ENCODE measurements at places on chromosomes 4 and X. TPM values are rescaled to one million over a fixed set of nuclear protein-coding genes. Genes with fewer than 3 reads are reported as not detected.
A peak's percentile ranks its signal among the peaks of the same experiment; 100 is the strongest.

The DCAF12L1 gene
- not detected for total RNA-seq

The SOD3 gene
- 0.28 TPM for total RNA-seq

The CTAG2 gene
- 27.1 TPM for total RNA-seq

The NPNT gene
- total RNA-seq, result not detected

The WDR17 gene
- 0.83 TPM for total RNA-seq

The CT45A2 gene
- not detected for total RNA-seq

The ARX gene
- total RNA-seq, result not detected

The USP46 gene
- total RNA-seq, result 15.4 TPM

The UPF3B gene
- 0.54 TPM for total RNA-seq

GRCh38 chrX:40201329-40201885 is 103.6 kb upstream of the BCOR start:
- H3K36me3 ChIP-seq, result no peaks in the 10 kb centered on the region
- no peak for DNase-seq

GRCh38 chrX:115098897-115099296 is 81.5 kb upstream of the IL13RA2 start:
- no peak overlapping the region for H3K4me3 ChIP-seq
- peaks cover 3% of the 10 kb centered on the region for H3K36me3 ChIP-seq

- H3K4me1 ChIP-seq, result no peaks in the 10 kb centered on the region
- H3K36me3 ChIP-seq, result no peaks in the 10 kb centered on the region
- H3K27me3 ChIP-seq, result peaks cover 9% of the 10 kb centered on the region
- no peak overlapping the region for H3K4me3 ChIP-seq
- no peak overlapping the region for H3K27ac ChIP-seq
These were observed 173.1 kb downstream of the FHIP1A start for GRCh38 chr4:151582098-151582497.

GRCh38 chr4:84496706-84497503 is 2.2 kb downstream of the NKX6-1 start:
- no peak overlapping the region for H3K4me3 ChIP-seq
- no peaks in the 10 kb centered on the region for H3K4me1 ChIP-seq
- H3K27me3 ChIP-seq, result peaks cover 85% of the 10 kb centered on the region
- no peaks in the 10 kb centered on the region for H3K36me3 ChIP-seq

- H3K36me3 ChIP-seq, result no peaks in the 10 kb centered on the region
- no peaks in the 10 kb centered on the region for H3K27me3 ChIP-seq
- peaks cover 9% of the 10 kb centered on the region for H3K4me1 ChIP-seq
These were observed 25.9 kb upstream of the RBPJ start for GRCh38 chr4:26294904-26295303.

- DNase-seq, result no peak
- no peak overlapping the region for H3K27ac ChIP-seq
- no peaks in the 10 kb centered on the region for H3K36me3 ChIP-seq
- peaks cover 5% of the 10 kb centered on the region for H3K27me3 ChIP-seq
- no peak overlapping the region for H3K4me3 ChIP-seq
These were observed 6.3 kb downstream of the SLC39A8 start for GRCh38 chr4:102339018-102339417.

DNA sequence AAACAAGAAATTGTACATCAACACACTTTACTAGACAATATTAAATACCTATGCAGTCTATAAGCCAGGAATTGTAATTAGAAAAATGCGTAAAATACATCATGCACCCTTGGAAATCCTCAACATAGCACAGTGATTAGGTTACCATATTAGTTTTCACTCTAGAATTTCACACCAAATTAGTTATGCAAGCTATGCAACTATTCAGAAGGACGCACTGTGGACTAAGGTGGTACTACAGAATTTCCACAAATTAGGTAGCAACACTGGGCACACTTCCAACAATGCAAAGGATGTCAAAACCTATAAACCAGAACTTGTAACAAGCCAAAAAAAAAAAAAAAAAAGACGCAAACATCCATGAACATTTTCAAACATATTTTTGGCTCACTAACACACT is 71.1 kb upstream of the ZCCHC13 start:
- no peaks in the 10 kb centered on the region for H3K4me1 ChIP-seq
- no peak overlapping the region for H3K4me3 ChIP-seq
- no peaks in the 10 kb centered on the region for H3K27me3 ChIP-seq
- H3K27ac ChIP-seq, result no peak overlapping the region
- H3K36me3 ChIP-seq, result peaks cover 4% of the 10 kb centered on the region

DNA sequence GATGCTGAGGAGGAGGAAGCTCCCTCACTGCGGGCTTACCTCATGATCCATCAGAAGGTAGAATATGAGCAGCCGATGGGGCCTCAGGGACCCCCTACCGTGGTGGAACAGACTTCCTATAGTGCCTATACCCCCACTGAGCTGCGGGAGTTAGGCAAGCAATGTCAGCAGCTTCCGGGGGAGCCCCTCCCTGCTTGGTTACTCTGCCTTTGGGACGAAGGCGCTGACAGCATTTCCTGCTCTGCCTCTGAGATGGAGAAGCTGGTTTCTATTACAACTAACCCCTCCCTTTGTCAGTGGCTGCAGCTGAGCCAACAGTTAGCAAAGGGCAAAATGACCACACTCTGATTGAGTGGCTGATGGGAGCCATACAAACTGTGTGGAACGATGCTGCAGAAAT is 430.7 kb downstream of the IDS start:
- no peaks in the 10 kb centered on the region for H3K36me3 ChIP-seq
- H3K27ac ChIP-seq, result no peak overlapping the region
- no peak overlapping the region for H3K4me3 ChIP-seq
- DNase-seq, result no peak

GRCh38 chr4:181908168-181908567 is 335.0 kb upstream of the TENM3 start:
- no peaks in the 10 kb centered on the region for H3K27me3 ChIP-seq
- no peaks in the 10 kb centered on the region for H3K36me3 ChIP-seq
- DNase-seq, result peak; percentile 7
- H3K4me3 ChIP-seq, result no peak overlapping the region

GRCh38 chrX:39721566-39722279 is 376.0 kb downstream of the BCOR start:
- no peaks in the 10 kb centered on the region for H3K36me3 ChIP-seq
- H3K4me3 ChIP-seq, result no peak overlapping the region
- DNase-seq, result peak; percentile 58
- H3K27ac ChIP-seq, result no peak overlapping the region

DNA sequence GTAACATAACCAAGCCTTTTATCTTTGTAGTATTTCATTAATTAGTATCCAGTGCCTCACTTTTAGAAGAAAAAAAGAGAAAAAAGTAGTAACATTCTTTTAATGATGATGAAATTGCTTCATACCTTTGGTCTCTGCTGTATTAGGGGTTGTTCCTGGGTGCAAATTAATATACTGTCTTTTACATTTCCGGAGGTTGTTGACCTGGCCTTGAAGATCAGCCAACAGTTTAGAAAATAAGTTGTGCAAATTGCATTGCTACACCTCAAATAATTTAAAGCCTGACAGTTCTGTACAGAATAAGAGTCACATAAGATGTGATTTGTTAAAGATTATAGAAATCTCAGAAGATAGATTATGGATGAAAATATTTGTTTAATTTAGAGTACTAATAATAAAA is 3.8 kb downstream of the NFKB1 start:
- no peaks in the 10 kb centered on the region for H3K36me3 ChIP-seq
- H3K4me3 ChIP-seq, result no peak overlapping the region
- H3K27ac ChIP-seq, result no peak overlapping the region
- H3K4me1 ChIP-seq, result peaks cover 3% of the 10 kb centered on the region
- DNase-seq, result no peak

- H3K4me1 ChIP-seq, result no peaks in the 10 kb centered on the region
- H3K36me3 ChIP-seq, result no peaks in the 10 kb centered on the region
- DNase-seq, result peak; percentile 56
- no peak overlapping the region for H3K27ac ChIP-seq
- H3K4me3 ChIP-seq, result no peak overlapping the region
- H3K27me3 ChIP-seq, result peaks cover 5% of the 10 kb centered on the region
These were observed 7.5 kb upstream of the SPINK2 start for GRCh38 chr4:56828784-56829535.

- H3K4me1 ChIP-seq, result no peaks in the 10 kb centered on the region
- no peak overlapping the region for H3K27ac ChIP-seq
- H3K4me3 ChIP-seq, result no peak overlapping the region
- no peak for DNase-seq
- no peaks in the 10 kb centered on the region for H3K27me3 ChIP-seq
- H3K36me3 ChIP-seq, result no peaks in the 10 kb centered on the region
These were observed 51.9 kb upstream of the USP9X start for GRCh38 chrX:41033299-41033698.

- no peaks in the 10 kb centered on the region for H3K4me1 ChIP-seq
- no peak overlapping the region for H3K4me3 ChIP-seq
- peaks cover 29% of the 10 kb centered on the region for H3K27me3 ChIP-seq
- DNase-seq, result no peak
- 0 out of 2 replicates have a peak, but pooled peaks cover 2% of the 10 kb centered on the region for H3K36me3 ChIP-seq
These were observed 61.2 kb upstream of the CITED1 start for GRCh38 chrX:72366701-72367454.

DNA sequence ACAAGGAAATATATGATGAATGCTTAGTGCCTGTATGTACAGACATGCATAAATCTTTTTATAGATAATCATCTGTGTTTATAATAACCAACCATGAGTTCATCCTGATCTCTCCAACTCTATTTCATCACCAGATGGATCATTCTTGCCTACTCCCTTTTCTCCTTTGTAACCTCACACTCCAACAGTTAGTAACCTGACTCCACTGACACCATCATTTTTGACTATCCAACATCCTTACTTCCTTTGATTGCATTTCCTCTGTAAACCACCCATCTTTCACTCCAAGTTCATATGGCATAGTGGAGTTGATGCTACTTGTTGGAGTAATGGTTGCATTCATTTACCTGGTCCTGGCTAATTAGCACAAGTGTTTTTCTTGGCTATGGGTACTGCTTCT is 170.6 kb downstream of the ZNF330 start:
- H3K36me3 ChIP-seq, result no peaks in the 10 kb centered on the region
- H3K4me1 ChIP-seq, result peaks cover 2% of the 10 kb centered on the region
- no peak overlapping the region for H3K4me3 ChIP-seq
- DNase-seq, result peak; percentile 54
- no peak overlapping the region for H3K27ac ChIP-seq

- DNase-seq, result no peak
- H3K27me3 ChIP-seq, result no peaks in the 10 kb centered on the region
- no peak overlapping the region for H3K4me3 ChIP-seq
- no peaks in the 10 kb centered on the region for H3K36me3 ChIP-seq
These were observed 708.8 kb upstream of the GRIA3 start for GRCh38 chrX:122475306-122475705.

DNA sequence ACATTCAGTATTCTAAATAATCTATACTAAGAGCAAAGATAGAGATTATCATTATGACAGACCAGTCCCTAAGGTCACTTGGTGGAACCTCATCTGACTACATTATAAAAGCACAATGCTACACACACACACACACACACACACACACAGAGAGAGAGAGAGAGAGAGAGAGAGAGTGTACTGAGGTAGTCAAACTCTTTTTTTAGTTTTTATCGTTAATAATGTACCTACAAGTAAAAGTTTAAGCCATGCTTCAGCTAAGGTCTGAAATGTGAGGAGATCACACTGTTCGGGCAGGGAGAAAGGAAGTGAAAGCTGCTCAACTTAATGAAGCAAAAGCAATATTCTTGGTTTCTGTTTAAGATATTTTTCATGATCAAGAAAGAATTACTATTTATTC is 75.8 kb upstream of the CCDC160 start:
- H3K27ac ChIP-seq, result no peak overlapping the region
- H3K4me1 ChIP-seq, result no peaks in the 10 kb centered on the region
- no peaks in the 10 kb centered on the region for H3K36me3 ChIP-seq
- H3K4me3 ChIP-seq, result no peak overlapping the region
- H3K27me3 ChIP-seq, result peaks cover 2% of the 10 kb centered on the region

DNA sequence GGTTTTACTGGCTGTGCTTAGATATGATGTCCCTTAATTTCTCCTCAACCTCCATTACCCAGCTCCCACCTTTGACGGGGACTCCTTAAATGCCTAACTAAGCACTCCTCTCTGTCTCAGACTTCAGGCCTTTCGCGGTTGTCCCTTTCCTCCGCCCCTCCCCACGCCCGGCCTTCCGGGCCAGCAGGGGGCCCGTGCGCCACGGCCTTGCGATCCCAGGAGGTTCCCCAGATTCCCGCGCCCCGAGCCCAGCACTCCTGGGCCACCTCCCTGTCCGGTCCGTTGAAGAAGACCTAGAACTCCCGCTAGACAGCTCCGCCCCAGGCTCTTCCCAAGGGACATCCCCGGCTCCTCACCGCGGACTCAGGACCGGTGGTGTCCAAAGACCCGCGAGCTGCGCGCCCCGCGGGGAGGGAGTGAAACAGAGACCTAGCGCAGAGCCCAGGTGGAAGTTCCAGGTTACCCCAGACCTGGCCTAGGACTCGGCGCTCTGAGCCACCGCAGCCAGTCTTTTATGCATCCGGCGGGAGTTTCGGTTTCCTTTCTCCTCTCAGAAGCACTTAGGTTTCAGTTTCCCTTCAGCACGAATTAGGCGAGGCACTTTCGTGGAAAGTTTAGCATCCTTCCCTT is at the start of gene DDX60:
DDX60 (minus strand) TSS at position 487 of the 630 bp plus-strand sequence. CDS start 7,493 bp downstream, outside the sequence.
- peak; percentile 73 for DNase-seq
- H3K4me3 ChIP-seq, result peak within 1 kb of the TSS; percentile 74
- H3K36me3 ChIP-seq, result no peaks in the 10 kb centered on the region
- H3K27ac ChIP-seq, result peak within 1 kb of the TSS; percentile 85
- H3K4me1 ChIP-seq, result no peaks in the 10 kb centered on the region
- no peaks in the 10 kb centered on the region for H3K27me3 ChIP-seq

GRCh38 chr4:134324179-134324578 is 122.6 kb upstream of the PABPC4L start:
- no peaks in the 10 kb centered on the region for H3K4me1 ChIP-seq
- DNase-seq, result no peak
- no peaks in the 10 kb centered on the region for H3K27me3 ChIP-seq
- H3K36me3 ChIP-seq, result no peaks in the 10 kb centered on the region
- H3K27ac ChIP-seq, result no peak overlapping the region

DNA sequence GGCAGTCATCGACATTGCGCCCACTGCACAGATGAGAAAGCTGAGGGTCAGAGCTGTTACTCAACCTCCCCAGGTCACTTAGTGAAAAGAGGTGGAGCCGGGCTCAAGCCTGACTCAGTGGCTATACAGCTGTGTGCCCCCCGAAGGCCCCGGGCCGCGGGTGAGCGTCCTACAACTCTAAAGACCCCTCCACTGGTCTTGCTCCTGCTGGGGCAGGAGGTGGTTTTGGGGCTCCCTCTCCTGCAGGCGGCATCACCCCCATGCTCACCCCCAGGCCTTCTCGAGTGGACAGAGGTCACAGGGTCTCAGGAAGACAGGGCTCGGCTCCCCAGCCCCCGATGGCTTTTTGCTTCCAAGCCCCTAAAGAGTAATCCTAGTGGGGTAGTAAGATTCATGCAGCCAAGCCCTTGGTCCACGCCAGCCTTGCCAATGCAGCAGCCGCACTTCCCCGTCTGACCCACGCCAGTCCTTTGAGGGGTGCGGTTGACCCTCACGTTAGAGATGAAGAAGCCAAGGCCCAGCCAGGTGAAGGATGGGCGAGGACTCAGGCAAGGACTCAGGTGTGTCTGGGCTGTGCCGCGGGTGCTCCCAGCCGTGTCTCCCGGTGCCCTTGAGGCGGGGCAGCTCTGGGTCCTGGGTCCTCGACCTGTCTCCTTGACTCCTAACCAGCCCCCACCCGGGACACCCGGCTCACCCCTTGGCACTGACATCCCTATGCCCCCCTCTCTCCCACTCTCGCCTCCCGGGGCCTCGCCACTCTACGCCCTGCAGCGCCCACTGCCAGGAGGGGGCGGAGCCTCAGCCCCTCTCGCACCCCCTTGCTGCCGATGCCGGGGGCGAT is 200.4 kb downstream of the AFAP1 start:
- no peak overlapping the region for H3K27ac ChIP-seq
- H3K36me3 ChIP-seq, result no peaks in the 10 kb centered on the region
- no peak for DNase-seq
- no peak overlapping the region for H3K4me3 ChIP-seq
- H3K4me1 ChIP-seq, result no peaks in the 10 kb centered on the region
- peaks cover 7% of the 10 kb centered on the region for H3K27me3 ChIP-seq

- peaks cover 2% of the 10 kb centered on the region for H3K27me3 ChIP-seq
- H3K4me1 ChIP-seq, result peaks cover 2% of the 10 kb centered on the region
- DNase-seq, result no peak
- no peaks in the 10 kb centered on the region for H3K36me3 ChIP-seq
These were observed 19.8 kb upstream of the FAM241A start for GRCh38 chr4:112125416-112125815.

Measured in IMR-90 (cell line).